ENCODE measurements at places on chromosomes 3 and 15.

DNA sequence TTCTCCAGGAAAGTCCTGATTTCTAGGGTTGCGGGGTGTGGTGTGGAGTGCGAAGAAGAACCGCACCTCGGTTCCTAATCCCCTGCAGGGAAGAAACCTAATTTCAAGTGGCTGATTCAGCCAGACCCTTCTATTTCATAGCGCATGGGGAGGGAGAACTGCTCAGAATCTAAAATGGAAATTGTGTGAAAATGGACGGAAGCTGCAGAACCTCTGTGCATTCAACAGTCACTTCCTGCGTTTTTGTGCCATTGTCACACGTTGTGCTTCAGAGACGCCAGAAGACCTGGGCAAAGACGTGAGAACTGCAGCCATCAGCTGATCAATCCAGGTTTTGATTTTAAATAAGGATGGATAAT, 1.2 kb downstream of the SIDT1 start:
- peak; percentile 20 for DNase-seq

DNA sequence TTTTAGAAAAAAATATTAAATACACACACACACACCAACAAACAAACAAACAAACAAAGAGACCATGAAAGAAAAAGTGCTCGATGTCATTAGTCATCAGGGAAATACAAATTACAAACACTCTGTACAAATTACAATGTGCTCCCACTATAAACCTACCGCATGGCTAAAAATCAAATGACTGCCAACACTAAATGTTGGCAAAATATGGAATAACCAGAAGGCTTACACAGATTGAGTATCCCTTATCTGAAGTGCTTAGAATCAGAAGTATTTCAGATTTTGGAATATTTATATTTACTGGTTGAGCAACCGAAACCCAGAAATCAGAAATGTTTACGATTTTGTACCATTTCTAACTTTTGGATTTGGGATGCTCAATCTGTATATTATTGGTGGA, 33.4 kb downstream of the CDV3 start:
- no peak for DNase-seq

GRCh38 chr3:152331018-152331541, 62.4 kb downstream of the MBNL1 start:
- peak; percentile 16 for DNase-seq

GRCh38 chr15:56930669-56931313, 12.3 kb downstream of the TCF12 start:
- DNase-seq: no peak

DNA sequence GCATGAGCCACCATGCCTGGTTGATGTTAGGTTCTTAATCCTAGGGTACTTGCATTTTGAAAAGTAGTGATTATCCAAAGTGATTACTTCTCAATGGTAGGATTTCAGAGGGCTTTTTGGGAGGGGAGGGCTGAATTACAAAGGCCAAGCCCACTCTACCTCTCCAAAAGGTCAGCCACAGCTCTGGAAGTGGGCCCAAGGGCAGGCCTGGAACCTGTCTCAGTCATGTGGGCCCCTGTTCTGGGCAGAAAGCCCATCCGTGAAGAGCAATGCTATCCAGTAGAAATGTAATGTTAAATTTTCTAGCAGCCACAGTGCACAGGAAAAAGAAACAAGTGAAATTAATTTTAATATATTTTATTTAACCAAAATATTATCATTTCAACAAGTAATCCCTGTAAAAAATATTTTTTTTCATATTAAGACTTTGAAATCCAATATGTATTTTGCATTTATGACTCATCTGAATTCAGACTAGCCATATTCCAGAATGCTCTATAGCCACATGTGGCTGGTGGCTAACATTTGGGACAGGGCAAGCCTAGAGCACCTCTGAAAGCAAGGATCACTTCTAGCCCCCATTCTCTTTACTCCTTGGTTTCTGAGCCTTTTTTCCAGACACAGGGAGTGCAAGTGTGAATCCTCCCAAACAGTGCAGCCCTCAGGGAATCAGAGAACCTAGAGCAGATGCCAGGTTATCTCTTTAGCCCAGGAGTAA, 16.8 kb downstream of the RFT1 start:
- no peak for DNase-seq
